ENCODE measurements at places on chromosomes 6 and 20.

GRCh38 chr6:16257999-16258708, 19.8 kb downstream of the GMPR start:
- peak; percentile 88 for DNase-seq

DNA sequence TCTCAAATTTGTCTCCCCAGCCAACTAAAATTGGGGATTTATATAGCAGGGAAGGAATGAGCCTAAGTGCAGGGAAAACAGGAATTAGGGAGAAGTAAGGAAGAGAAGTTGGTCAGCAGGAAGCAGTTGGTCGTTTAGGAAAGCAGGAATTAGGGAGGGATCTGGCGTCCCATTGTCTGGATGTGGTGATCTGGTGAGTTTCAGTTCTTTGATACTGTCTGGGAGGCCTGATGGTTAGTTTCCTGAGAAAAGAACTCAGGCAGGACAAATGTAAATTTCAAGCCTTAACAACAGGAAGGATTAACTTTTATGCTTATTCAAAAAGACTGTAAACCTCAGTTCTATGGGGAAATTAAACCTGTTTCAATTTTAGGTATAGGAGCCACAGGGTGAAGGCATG, 116.2 kb upstream of the PRL start:
- DNase-seq = no peak

DNA sequence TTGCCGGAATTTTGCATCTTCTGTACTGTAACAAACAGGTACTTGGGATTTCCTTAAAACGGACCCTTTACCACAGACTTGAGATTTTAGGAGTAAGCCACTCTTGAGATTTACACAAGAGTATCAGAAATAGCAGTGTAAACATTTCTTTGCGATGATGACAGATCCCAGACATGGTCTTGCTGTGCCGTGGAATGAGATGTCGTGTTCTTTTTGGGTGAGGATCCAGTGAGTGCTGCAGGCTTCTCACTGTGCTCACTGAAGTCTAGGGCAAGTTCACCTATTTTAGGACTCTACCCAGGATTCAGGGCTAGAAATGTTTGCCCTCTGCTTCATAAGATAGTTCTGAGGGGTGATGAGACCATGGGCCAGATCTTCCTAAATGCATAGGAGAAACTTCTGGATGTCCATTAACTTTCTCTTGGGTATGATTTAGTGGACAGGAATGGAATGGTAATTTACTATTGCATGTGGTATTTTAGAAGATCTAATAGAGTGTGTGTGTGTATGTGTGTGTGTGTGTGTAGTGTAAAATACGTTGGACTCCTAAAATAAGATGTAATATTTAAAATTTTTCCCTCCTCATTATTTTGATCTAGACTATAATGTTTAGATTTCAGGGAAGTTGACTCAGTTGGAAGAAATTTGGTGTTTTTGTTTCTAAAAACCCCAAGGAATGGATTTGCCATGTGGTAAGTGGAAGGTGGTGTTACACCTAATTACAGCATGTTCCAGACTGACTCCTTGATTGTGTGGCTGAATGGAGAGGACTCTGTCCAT, 8.5 kb downstream of the LRRC1 start:
- no peak for DNase-seq

DNA sequence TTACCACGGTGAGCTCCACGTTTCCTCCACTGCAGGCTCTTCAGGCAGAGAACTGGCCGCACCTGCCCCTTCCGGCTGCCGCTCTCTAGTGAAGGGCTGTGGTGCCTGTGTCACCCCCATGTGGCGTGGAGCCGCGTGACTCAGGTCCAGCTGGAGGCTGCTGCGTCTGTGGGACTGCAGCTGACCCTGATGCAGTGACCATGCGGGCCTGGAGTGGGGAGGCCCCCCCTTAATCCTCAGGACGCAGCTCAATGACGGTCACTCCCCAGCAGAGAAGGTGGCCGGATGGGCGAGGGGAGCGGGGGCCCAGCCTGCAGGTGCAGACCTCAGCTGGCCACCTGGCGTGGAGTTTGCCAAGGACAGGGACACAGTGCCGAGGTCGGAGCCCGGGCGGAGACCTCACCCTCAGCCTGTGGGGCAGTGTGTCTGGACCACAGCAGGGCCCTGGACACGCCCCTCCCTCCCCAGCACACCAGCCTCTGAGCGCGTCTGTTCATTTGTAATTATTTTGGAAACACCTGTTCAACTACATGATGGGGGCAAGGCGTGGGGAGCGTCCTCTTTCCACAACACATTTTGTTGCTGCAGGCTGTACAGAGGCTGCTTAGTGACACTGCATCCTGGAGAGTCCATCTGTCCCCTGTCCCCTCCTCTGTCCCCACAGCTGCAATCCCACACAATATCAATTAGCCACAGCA, 10.7 kb downstream of the BHLHE23 start:
- no peak for DNase-seq

DNA sequence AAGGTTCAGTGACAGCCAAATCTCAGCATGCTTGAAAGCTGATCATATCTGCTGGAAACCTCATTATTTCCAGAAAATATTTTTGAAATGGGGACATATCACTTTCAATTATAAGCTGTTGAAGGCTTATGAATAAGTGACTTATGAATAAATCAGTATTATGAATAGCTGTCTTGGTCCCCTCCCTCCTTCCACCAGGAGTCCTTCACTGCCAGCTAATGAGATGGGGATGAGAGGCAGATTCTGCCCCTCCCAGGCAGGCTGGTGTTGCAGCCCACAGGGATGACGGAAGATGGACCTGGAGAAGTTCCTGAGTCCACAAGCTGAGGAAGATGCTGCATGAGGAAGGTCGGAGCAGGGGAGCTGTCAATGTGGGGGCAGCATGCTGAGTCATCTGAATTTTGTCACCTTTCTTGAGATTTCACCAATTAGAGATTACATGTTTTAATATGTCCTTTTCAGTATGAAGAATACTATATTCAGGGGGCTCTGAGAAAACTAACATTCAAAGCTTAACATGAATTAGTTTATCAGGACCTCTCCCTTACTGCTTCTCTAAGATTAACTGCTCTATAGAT, 112.2 kb downstream of the DTNBP1 start:
- DNase-seq = no peak

GRCh38 chr6:129651291-129651691, 58.7 kb downstream of the ARHGAP18 start:
- no peak for DNase-seq

- DNase-seq = no peak
Measured at GRCh38 chr6:169968541-169969270, 217.3 kb downstream of the ERMARD start.

- DNase-seq = peak; percentile 91
Measured at GRCh38 chr6:45500924-45501816, 123.4 kb upstream of the SUPT3H start.

DNA sequence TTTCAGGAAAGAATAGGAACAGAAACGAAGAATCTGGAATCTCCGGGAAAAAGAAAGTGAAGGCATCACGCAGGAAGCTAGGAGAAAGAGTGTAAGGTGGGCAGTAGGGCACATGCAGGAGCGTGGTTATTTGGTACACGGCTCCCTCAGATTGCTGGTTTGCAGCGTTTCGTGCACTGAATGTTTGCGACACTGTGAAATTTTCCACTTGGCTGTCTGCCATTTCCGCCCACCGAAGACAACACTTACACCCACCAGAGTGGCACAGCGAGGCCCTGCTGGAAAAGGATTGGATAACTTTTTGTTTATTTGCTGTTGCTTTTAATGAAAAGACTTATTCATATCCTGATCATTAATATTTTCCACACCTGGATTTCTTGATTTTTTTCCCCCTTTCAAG, 248.3 kb downstream of the GMPR start:
- DNase-seq = no peak

DNA sequence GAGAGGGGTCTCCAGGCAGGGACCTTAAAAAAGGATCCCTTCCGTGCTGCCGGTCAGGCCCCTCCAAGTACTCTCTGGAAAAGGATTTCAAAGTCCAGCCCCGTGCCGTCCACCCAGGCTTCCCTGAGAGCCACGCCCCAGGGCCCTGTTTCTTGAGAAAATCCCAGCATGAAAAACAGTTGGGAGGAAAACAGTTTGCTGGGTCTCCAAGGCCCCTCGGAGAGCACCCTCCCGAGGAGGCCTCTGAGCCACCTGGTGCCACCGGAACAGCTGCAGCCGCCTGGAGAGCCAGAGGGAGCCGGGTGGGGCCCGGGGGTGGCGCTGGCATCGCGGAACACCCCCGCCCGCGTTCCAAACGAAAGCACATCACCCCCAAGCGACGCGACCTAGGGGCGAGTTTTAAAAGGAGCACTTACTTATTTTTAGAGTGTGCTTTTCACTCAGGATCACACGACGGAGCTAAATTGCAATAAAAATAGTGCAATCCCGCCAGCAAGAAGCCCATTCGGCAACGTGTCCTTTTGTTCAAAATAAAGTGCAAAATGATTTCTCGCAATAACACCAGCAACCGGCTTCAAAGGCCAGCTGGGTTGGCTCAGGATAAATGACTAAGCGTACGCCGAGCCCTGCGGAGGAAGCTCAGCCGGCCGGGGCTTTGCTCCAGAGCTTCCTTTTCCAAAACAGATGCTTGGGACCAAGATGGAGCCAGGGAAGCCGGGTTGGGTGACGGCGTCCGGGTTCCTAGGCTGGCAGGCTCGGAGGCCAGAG, 64.2 kb downstream of the YTHDF1 start:
- no peak for DNase-seq

All from mesendoderm (in vitro differentiated cells).